ENCODE measurements at places on chromosomes 11 and 22.

DNA sequence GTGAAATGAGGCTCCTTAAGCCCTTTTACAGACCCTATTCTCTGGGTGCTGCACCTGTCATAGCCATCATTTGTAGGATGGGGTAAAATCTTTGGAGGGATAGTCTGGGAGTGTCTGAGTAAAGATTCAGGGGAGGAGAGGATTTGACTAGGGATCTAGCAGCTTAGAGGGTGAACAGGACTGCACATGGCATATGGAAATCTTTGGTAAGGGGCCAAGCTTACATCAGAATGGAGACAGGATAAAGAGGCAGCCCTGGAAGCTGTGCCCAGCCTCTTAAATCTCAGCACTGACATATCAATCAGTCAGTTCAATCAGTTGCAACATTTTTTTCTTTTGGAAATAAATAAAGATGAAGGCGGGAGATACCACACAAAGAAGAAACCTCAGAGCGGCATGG is 301.8 kb upstream of the CADM1 start:
- DNase-seq, result no peak

GRCh38 chr11:44004452-44005062 is 43.2 kb upstream of the ACCSL start:
- DNase-seq, result peak; percentile 40

GRCh38 chr11:44257338-44258189 is 52.4 kb downstream of the ALX4 start:
- DNase-seq, result no peak

- DNase-seq, result no peak
Observed at GRCh38 chr11:119608781-119609180, 120.2 kb downstream of the NECTIN1 start.

All from H7 (cell line).